Substantia nigra (tissue), 51 donors: ENCODE measurements at places on chromosomes 1 and 21.

DNA sequence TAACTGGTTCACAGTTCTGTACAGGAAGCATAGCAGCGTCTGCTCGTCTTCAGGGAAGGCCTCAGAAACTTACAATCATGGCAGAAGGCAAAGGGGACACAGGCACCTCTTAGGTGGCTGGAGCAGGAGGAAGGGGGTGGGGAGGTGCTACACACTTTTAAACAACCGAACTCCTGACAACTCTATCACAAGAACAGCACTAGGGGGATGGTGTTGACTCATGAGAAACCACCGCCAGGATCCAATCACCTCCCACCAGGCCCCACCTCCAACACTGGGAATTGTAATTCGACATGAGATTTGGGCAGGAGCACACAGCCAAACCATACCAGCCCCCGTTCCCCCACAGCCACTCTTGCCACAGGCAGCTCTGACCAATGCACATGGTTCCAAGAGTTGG is 306.3 kb upstream of the POU3F1 start:
- DNase-seq = no peak

GRCh38 chr1:154129391-154129970 is 25.4 kb downstream of the NUP210L start:
- no peak for DNase-seq

DNA sequence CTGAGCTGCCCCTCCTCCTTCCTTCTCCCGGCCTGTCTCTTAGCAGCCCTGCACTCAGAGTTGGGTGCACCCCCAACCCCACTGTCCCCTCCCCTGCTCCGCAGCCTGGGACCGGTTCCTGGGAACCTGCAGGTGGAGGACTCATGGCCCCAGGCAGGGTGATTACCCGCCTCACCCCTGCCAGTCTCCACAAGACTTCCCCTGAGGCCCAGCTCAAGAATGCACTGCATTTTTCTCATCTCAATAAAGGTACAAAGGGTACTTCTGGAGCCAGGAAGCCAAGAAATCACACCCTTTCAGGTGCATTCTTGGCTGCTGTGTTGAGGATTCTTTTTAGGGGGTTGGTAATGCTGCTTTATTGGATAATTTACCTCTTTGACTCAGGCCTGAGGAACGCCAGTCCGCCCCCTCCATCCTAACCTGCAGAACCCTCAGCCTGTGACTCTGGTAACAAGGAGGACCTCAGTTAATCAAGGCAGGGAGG is 126.3 kb upstream of the TMPRSS2 start:
- no peak for DNase-seq

DNA sequence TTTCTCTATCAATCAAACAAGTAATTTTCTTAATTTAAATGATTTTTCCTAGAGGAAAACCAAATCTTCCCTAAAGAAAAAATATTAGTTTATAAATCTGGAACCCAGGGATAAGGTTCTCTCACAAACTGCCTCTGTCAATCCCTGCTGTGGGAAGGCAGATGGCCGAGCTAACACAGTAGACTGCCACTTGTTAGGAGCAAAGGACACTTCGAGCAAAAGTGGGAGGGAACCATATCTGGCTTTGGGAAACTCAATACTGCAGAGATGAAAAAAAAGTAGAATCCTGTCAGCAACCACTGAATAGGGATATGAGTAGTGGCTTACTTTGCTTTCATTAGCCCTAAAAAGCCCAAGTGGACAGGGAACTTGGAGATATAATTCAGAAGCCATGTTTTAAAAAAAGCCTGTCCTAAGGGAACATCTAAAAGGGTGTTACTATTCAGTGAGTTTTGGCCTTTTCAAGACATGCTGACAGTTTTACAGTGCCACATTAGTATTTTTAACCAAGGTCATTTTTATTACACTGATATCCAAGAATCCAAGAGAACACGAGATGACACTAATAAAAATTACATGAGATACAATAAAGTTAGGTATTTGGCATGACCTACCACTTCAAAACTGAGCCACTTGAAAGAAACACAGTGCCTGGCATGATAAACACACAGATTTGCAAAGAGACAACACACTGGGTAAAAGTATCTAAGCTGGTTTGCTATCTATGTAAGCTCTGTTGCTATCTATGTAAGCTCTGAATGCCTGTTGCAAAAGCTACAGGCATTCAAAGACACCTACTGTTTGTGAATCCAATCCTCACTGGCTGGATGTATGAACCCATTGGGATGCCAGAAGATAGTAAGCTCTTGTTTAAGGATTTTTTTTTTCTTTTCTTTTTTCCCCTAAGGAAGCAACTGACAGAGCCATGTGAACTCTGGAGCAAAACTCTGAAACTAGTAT is 21.4 kb downstream of the TEX38 start:
- DNase-seq = no peak

DNA sequence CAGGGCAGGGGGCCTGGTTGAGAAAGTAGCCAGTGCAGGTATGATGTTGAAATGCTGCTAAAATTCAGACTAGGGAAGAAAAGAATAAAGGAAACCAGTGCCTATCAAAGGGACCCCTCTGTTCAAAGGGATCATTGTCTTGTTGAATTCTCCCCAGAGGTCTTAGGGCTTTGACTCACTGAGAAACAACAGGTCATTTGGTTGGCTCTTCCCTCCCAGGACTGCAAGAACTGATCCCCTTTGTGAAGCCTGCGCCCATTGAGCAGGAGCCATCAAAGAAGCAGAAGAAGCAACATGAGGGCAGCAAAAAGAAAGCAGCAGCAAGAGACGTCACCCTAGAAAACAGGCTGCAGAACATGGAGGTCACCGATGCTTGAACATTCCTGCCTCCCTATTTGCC is 11.8 kb upstream of the CELSR2 start:
- DNase-seq = no peak
